ENCODE measurements at places on chromosomes 4 and X. TPM values are rescaled to one million over a fixed set of nuclear protein-coding genes. Genes with fewer than 3 reads are reported as not detected.

DNA sequence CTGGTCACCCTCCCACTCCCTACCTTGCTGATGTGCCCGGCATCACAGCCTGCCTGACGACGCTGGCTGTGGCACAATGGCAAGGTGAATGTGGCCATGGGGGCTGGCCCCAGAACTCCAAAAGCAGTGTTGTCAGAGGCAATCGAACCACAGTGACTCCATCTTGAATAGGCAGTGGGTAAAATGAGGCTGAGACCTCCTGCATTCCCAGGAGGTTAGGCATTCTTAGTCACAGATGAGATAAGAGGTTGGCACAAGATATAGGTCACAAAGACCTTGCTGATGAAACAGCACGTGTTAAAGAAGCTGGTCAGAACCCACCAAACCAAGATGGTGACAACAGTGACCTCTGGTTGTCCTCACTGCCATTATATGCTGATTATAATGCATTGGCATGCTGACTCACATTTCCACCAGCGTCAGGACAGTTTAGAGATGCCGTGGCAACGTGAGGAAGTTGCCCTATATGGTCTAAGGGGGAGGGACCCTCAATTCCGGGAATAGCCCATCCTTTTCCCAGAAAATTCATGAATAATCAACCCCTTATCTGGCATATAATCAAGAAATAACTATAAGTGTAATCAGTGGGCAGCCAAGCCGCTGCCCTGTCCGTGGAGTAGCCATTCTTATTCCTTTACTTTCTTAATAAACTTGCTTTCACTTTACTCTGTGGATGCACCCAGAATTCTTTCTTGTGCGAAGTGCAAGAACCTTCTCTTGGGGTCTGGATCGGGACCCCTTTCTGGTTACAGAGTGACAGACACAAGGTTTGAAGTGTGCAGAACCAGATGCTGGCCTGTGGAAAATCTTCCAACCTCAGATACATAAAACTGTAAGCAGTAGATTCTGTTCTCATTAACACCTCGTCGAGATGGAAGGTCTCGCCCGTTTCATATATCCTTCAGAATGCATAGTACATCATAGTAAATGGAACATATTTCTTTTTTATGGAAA lies 26.8 kb upstream of the CLDN24 start:
- DNase-seq: no peak
- no peak overlapping the region for H3K4me3 ChIP-seq
- H3K4me1 ChIP-seq: no peaks in the 10 kb centered on the region
- no peak overlapping the region for H3K27ac ChIP-seq
- no peaks in the 10 kb centered on the region for H3K36me3 ChIP-seq

SPANXA1 gene
- not detected for polyA plus RNA-seq

GRCh38 chr4:38983787-38984598 lies 48.2 kb downstream of the TMEM156 start:
- H3K36me3 ChIP-seq: peaks cover 9% of the 10 kb centered on the region
- no peak overlapping the region for H3K4me3 ChIP-seq
- H3K27me3 ChIP-seq: no peaks in the 10 kb centered on the region

GRCh38 chr4:166308647-166309046 lies 435.6 kb downstream of the TLL1 start:
- H3K27me3 ChIP-seq: no peaks in the 10 kb centered on the region
- H3K27ac ChIP-seq: no peak overlapping the region
- no peaks in the 10 kb centered on the region for H3K36me3 ChIP-seq

SH2D1A gene
- polyA plus RNA-seq: 0.75 TPM

CD40LG gene
- not detected for polyA plus RNA-seq

GRCh38 chr4:2434420-2434819 lies 15.7 kb downstream of the CFAP99 start:
- H3K27ac ChIP-seq: no peak overlapping the region
- H3K36me3 ChIP-seq: no peaks in the 10 kb centered on the region
- no peak for DNase-seq
- no peaks in the 10 kb centered on the region for H3K4me1 ChIP-seq

PLP1 gene
- polyA plus RNA-seq: not detected

OFD1 gene
- 28.9 TPM for polyA plus RNA-seq

- H3K4me1 ChIP-seq: peaks cover 12% of the 10 kb centered on the region
- no peak overlapping the region for H3K4me3 ChIP-seq
- no peaks in the 10 kb centered on the region for H3K36me3 ChIP-seq
- H3K27me3 ChIP-seq: no peaks in the 10 kb centered on the region
- no peak for DNase-seq
Measured at GRCh38 chrX:7132335-7133049, 15.0 kb upstream of the STS start.

CFAP47 gene
- 0.04 TPM for polyA plus RNA-seq

- no peaks in the 10 kb centered on the region for H3K4me1 ChIP-seq
- no peak for DNase-seq
- H3K4me3 ChIP-seq: no peak overlapping the region
- no peaks in the 10 kb centered on the region for H3K36me3 ChIP-seq
Measured at GRCh38 chr4:65918872-65919271, 248.6 kb upstream of the EPHA5 start.

GRCh38 chr4:153790500-153790865 lies 1.6 kb upstream of the SFRP2 start:
- no peaks in the 10 kb centered on the region for H3K4me1 ChIP-seq
- no peak for DNase-seq
- no peak overlapping the region for H3K27ac ChIP-seq
- H3K36me3 ChIP-seq: no peaks in the 10 kb centered on the region

- DNase-seq: no peak
- no peak overlapping the region for H3K27ac ChIP-seq
- no peaks in the 10 kb centered on the region for H3K36me3 ChIP-seq
- no peaks in the 10 kb centered on the region for H3K4me1 ChIP-seq
Measured at GRCh38 chr4:123653236-123653635, 256.6 kb downstream of the SPRY1 start.

GRCh38 chrX:138408101-138408500 lies 303.4 kb downstream of the FGF13 start:
- no peak for DNase-seq
- no peak overlapping the region for H3K4me3 ChIP-seq
- no peak overlapping the region for H3K27ac ChIP-seq
- no peaks in the 10 kb centered on the region for H3K36me3 ChIP-seq

- H3K4me1 ChIP-seq: no peaks in the 10 kb centered on the region
- DNase-seq: no peak
- no peak overlapping the region for H3K27ac ChIP-seq
Measured at GRCh38 chr4:169367826-169368225, 97.1 kb upstream of the SH3RF1 start.

GASK1B gene
- polyA plus RNA-seq: 0.14 TPM

MCUB gene
- 59.9 TPM for polyA plus RNA-seq

CXCL8 gene
- polyA plus RNA-seq: not detected
